Activated naive CD4-positive, alpha-beta T cell treated with anti-CD3 and anti-CD28 coated beads, Interleukin-2, amount 50 U/mL, for 72 hours (primary cell): ENCODE measurements at places on chromosomes 5 and 9.

DNA sequence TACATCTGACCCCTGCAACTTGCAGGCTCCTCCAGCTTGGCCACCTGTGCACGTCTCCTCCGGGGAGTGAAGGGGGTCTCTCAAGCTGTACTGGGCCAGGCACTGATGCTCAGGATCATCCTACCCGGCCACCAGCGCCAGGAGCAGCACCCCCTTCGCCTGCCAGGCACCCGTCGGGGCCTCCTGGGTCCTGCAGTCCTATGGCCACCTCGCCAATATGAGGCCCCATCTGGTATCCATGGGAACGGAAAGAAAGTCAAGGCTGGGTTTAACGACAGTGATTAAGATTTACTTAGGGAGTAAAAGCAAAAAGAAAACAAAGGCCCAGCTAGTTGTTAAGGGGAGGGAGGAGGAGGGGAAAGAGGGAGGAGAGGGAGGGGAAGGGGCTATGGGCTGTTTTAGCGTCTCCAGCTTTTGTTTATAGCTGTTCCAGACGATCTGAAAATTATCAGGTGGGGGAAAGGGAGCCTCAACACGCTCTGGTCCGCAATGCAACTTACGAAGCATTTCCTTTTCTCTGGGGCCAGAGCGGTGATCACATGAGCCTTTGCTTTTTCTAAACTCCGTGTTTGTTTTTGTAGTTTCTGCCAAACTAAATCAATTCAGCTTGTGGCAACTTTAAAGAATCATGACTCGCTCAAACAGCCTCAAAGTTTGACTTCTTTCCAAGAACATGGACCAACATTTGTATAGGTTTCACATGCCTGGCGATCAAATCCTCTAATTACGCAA, 132.4 kb downstream of the ROR2 start:
- DNase-seq: no peak

- peak; percentile 84 for DNase-seq
Observed at GRCh38 chr5:139747583-139748504, 47.8 kb upstream of the PSD2 start.

DNA sequence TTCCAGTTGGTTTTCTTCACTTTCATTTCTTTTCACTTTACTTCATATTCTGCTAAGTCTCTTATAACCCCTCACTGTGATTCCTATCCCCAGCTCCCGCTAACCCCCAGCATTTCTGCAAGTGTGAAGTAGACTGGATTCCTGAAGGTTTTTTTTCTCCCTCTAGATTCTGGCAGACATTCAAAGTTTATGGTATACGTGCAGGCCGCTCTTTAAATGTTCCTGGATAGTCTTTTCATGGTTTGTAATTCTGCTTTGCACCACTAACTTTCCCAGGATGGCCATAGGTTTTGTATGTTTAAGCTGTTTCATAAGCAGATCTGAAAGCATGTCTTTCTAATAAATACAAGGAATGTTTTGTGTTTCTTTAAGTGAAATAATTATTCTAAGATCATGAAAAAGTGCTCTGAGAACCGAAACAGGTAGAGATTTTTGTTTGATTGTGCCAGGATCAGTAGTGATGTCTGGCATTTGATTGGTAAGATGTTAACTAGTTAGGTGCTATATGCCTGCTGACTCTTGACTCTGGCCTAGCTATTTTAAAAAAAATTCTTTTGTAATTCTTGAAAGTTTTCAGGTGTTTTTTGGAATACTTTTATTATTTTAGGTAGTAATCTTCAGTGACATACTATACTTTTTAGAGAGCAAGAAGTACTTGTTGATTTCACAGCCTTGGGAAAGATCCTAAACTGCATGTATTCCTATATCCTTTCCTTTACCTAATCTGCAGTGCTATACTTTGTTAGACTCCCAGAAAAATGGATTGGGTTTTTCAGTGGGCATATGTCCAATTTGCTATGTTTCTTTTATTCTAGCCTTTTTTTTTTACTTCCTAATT, 29.7 kb downstream of the CNOT6 start:
- no peak for DNase-seq

DNA sequence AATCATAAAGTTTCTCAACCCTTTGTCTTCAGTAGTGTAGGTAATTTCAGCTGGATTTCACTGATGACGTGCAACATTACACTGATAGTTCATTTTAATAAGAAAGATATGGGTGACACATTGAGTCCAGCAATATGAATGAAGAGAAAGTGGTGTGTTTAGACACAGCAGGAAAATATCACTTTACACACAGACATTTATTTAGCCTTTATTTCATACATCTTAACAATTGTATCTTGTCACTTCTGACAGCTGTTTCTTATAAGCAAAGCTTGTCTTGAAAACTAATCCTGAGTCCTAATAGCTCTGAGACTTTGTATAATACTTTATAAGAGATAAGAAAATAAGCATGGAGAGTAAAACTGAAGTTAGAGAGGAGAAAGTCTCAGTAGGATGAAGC, 720.5 kb upstream of the NUDT12 start:
- DNase-seq: no peak

GRCh38 chr9:76425677-76426453, 31.6 kb upstream of the RFK start:
- no peak for DNase-seq

GRCh38 chr5:96977228-96977627, 41.3 kb downstream of the LNPEP start:
- DNase-seq: no peak

DNA sequence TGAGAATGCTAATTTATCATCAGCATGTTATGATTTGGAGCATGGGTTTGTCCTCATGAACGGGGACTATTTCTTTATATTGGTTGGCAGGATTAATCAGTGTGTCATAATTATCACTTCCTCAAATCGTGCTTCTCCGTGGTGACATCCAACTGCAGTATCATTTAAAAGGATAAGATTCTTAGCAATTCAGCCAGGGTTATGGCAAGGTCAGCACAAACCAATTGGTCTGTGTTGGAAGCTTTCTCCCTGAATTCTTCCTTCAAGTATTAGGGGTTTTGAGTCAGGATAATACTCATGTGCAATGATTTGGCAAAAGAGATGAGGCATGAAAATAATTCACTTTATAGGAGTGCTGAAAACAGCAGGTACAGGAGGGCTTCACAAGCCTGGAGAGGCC, 5.5 kb upstream of the CAMLG start:
- DNase-seq: no peak

- no peak for DNase-seq
Observed at GRCh38 chr9:137388589-137389427, 34.2 kb downstream of the EXD3 start.

DNA sequence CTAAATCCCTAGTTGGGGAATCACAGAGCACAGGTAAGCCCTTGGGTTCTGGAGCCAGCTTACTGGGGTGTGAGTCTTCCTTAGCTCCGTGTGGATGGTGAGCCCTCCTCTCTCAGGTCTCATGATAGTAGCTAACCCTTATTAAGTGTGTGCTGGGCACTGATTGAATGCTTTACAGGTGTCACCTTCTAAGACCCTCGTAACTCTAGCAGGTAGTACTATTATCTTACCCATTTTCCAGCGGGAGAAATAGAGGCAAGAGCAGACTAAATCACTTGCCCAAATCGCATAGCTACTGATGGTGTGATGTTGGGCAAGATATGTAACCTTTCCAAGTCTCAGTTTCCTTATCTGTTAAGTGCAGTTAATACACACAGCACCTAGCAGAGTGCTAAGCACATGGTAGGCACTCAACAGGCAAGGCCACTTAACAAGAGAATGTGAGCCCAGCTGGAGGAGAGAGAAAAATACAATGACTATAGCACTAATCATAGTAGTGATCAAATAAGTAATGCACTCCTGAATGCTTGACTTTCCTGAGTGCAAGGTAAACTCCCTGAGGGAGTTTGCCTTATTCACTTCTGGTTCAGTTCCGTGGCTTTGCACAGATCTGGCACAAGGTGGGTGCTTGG, at the start of gene DCANP1:
TSS of gene DCANP1 (minus strand) at position 51 of the 632 bp plus-strand sequence. CDS start 240 bp downstream, outside the sequence.
- DNase-seq: no peak

DNA sequence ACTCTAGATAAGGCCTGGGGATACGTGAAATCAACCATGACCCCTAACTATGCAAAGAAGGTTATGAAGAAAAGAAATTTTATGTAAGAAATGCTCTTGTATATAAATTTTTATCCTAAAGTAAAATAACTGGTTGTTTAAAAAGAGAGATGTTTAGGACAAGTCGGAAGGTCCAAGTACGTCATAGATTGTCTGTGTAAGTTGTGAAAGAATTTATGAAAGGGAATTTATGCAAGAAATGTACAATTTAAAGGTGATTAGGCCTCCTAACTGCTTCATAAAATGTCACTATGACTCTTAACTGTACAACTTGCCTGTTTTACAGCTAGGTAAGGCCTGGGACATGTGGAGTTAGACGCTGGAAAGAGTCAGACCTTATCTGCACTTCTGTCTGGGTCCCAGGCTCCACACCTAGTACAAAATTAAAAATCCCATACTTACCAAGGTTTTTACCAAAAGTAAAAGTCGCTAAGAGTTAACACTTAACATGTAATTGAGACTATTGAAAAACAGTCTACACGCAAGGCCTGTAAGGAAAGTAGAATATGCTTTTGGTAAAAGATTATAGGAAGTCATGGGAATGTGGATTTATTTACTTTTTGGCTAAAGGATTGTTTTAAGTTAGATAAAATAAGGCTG, 77.4 kb downstream of the KIAA0825 start:
- DNase-seq: no peak

GRCh38 chr5:100694100-100694499, 158.9 kb downstream of the FAM174A start:
- DNase-seq: no peak

- DNase-seq: no peak
Observed at GRCh38 chr5:167096816-167097215, 1194.6 kb upstream of the WWC1 start.

DNA sequence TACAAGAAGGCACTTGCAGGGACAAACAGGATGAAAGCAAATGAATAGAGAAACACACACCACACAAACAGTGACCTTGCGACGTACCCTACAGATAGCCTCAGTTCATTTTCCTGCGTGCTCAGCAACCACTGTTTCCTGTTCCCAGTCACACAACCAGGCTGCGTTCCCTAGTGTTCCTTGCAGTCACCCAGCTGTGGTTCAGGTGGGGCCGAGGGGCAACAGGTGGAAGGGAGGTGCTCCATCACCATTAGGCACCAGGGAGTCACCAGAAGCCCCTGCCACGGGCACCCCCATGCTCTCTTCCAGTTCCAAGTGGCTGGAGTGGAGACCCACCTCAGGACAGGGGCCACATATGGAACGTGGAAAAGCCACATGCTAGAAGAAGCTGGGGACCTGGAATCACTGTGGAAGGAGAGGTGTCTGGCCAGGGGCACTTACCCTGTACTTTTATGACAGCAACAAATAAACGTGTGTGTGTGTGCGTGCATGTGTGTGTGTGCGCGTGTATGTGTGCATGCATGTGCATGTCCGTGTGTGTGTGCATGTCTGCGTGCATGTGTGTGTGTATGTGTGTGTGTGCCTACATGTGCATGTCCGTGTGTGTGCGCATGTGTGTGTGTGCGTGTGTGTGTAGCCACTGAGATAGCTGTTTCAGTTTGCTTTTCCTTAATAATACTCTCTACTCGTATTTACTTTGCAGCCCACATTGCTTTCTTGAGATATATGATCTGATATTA, 18.8 kb upstream of the FCN2 start:
- DNase-seq: no peak

DNA sequence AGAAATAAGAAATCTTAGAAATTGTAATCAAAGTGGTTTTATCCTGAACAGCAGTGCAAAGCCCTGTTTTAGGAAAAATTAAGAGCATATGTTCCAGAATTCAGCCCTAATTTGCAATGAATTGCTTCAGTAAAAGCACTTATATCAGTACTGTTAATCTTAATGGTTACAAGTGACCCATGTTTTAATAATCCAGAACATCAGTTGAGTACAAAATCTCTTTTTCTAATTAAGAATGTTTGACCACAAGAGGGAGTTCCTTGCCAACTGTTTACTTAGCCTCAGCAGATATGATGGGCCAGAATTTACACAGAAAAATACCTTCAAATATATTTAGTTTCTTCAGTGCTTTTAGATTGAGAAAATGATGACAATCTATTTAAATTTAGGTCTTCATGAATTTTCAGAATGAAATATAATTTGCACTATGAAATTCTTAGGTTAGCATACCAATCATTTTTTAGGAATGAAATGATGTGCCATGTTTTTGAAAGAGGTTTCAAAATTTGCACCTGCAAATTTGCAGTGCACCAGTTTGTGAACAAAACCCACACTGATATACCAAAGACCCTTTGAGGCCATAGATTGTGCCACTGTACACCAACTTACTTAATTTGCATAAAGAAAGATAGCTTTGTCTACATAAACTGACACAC, 926.3 kb upstream of the ARRDC3 start:
- no peak for DNase-seq

- no peak for DNase-seq
Observed at GRCh38 chr9:8838136-8838535, 1038.6 kb upstream of the DMAC1 start.

GRCh38 chr9:129906298-129906697, 71.0 kb downstream of the USP20 start:
- DNase-seq: no peak

DNA sequence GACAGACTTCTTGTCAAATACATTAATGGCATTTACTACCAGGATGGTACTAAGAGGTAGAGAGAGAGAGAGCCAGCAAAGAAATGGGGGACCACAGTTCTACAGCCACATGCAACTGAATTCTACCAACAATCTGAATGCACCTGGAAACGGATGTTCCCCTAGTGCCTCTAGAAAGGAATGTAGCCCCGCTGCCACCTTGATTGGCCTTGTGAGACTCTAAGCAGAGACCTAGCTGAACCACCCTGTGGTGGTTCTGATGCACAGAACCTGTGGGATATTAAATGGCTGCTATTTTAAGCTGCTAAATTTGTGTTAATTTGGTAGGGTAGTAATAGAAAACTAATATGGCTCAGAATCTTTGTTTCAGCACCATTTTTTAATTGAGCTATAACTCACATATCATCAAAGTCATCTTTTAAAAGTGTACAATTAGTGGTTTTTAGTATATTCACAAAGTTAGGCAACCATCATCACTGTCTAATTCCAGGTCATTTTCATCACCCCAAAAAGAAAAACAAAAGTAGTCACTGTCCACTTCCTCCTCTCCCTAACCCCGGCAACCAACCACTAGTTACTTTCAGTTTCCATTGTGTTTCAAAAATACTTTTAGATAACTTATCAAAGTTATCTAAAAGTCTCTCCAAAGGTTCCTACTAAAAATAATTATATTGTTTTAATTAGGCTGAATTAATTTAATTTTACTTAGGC, 51.7 kb downstream of the CPLANE1 start:
- no peak for DNase-seq

- no peak for DNase-seq
Observed at GRCh38 chr5:80411589-80412219, 3.8 kb downstream of the ZFYVE16 start.

GRCh38 chr5:115626445-115626823, 598 bp upstream of the TMED7 start:
- no peak for DNase-seq

DNA sequence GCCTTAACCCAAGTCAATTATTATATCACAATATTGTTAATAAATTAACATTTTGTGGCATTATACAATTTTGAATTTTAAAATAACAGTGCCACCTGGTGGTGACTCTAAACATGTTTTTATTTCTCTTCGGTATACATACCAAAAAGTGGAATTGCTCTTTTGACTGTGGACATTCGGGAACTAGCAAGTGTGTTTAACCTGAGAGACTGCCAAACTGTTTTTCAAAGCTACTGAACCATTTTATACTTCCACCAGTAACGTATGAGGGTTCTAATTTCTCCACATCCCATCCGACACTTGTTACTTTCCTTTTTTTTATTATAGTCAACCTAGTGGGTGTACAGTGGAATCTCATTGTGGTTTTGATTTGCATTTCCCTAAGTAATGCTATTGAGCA, 18.3 kb upstream of the HSDL2 start:
- peak; percentile 24 for DNase-seq

- no peak for DNase-seq
Observed at GRCh38 chr5:16899171-16899570, 36.9 kb downstream of the MYO10 start.

GRCh38 chr9:28004900-28005299, 431.6 kb upstream of the C9orf72 start:
- no peak for DNase-seq
